Stimulated activated CD4-positive, alpha-beta T cell treated with anti-CD3 and anti-CD28 coated beads, Interleukin-1b, Interleukin-23, amount 100 ng/mL, for 1 hour (primary cell): ENCODE measurements at places on chromosomes 7 and 10.

DNA sequence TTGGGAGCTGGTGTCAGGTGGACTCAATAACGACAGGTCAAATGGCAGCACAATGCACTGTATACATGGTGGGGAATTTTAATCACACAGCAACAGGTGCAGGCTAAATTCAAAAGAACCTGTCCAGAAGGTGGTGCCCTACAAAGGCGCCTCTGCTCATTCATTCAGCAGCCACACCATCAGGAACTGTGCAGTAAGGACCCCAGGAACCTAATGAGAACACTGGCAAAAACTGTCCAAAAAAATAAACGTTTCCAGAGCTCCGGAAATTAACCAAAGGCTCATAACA is 21.9 kb upstream of the CRYGN start:
- no peak for DNase-seq

- DNase-seq, result no peak
Measured at GRCh38 chr7:131957338-131958020, 401.1 kb upstream of the PODXL start.

- no peak for DNase-seq
Measured at GRCh38 chr10:86113501-86113900, 253.1 kb downstream of the GRID1 start.

GRCh38 chr7:14309432-14309831 is 320.0 kb upstream of the ETV1 start:
- no peak for DNase-seq

DNA sequence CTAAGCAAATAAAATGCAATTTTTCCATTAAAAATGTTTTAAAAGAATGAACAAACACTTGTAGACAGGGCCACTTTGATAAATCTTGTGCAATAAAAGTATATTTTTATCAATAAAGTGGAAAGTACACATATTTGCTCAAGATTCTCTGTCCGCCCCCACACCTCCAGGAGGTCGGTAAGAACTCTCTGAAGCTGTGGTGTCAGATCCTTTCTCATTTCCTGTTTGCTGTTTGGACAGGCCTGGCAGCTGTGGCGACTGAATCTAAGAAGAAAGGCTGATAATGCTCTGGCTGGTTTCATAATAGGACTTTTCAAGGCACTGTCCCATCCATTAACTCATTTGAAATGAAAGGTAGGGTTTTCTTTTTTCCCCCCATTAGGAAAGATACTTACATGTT is 15.3 kb upstream of the ASB4 start:
- DNase-seq, result no peak

DNA sequence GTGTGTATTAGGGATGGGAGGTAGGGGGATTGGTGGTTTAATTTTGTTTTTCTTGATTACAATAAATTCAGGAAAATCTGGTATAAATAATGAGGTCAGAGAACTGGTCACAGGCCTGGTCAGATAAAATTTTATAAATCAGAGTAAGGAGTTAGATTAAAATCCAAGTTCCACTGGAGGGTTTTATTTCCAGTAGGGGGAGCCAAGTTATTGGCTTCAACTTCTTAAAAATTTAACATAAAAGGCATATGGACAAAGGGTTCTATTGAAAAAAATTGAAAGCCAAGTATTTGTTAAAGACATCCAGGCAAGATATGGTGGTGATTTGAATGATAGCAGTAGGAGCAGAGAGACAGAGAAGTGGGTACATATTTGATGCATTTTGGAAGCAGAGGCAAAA is 763.3 kb downstream of the SORCS1 start:
- no peak for DNase-seq

- DNase-seq, result no peak
Measured at GRCh38 chr10:99560277-99561126, 27.8 kb downstream of the NKX2-3 start.

- DNase-seq, result no peak
Measured at GRCh38 chr10:6024334-6024682, 37.9 kb downstream of the IL2RA start.

DNA sequence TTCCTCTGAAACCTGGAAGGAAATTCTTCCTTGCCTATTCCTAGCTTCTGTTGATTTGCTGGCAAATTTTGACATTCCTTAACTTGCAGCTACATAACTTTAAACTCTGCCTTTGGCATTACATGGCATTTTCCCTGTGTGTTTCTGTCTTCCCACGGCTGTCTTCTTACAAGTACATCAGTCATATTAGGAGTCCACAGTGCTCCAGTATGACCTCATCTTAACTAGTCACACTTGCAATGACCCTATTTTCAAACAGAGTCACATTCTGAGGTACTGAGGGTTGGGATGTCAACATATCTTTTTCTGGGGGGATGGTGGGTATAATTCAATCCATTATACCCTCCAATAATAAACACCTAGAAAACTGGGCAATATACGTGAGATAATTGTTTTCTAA is 37.4 kb upstream of the EPHB6 start:
- DNase-seq, result no peak

- DNase-seq, result no peak
Measured at GRCh38 chr7:33996899-33997298, 91.6 kb downstream of the BMPER start.

DNA sequence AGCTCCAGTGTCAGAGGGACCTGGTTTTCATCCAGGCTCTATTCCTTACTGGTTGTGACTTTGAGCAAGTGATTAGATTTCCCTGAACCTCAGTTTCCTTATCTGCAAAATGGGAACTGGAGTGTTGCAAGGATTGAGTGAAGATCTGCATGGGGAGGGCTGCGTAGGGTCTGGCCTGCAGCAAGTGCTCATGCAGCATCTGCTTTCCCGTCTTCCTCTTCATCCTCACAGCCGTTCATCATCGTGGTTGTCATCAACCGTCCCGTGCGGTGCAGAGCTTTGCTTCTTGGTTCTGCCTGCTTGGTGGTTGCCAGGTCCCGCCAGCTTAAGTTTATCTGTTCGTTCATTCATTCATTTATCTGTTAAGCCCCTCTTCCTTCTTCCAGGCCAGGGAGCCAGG is 135.0 kb downstream of the GRK5 start:
- DNase-seq, result no peak

- no peak for DNase-seq
Measured at GRCh38 chr7:47262881-47263280, 319.0 kb downstream of the TNS3 start.

DNA sequence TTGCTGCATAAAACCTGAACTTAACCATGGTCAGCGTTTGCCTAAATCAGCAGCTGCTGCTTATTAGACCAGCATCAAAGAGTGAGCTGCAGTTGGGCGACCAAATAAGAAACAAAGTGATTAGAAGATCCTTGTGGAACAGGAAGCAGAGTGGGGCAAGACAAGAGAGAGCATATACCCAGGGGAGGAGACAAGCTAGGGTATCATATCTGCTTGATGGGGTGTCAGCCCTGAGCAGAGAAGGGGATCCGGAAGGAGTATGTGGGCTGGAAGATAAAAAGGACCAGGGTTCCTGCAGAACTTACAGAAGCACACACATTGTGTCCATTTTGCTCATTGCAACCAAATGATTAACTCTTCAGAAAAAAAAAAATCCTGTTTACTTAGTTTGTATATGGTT is 213.6 kb downstream of the CELF2 start:
- DNase-seq, result no peak

DNA sequence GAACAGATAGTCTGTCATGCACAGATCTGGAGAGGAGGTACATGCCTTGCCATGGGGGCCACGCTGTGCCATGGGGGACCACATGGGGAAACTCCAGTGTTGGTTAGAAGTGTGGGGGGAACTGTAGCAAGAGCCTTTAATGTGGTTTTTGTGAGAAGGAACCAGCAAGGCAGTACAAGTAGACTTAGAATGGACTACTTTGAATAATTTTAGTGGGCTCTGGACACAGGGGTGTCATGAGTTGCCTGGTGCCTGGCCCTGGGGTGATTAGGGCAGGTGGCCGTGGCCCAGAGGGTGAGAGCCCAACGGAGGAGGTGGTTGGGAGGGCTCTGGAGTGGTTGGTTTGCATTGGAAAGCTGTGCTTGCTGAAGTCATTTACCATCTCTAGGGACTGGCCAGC is 77.2 kb downstream of the CXCL12 start:
- DNase-seq, result no peak

GRCh38 chr7:93910076-93910994 is 4.0 kb downstream of the GNGT1 start:
- DNase-seq, result no peak

- no peak for DNase-seq
Measured at GRCh38 chr10:63286754-63287264, 153.7 kb downstream of the NRBF2 start.

GRCh38 chr7:134618756-134619530 is 27.7 kb upstream of the BPGM start:
- no peak for DNase-seq

- DNase-seq, result no peak
Measured at GRCh38 chr10:78828647-78829539, 239.9 kb upstream of the ZMIZ1 start.
